ENCODE measurements at places on chromosomes 2 and 18.

DNA sequence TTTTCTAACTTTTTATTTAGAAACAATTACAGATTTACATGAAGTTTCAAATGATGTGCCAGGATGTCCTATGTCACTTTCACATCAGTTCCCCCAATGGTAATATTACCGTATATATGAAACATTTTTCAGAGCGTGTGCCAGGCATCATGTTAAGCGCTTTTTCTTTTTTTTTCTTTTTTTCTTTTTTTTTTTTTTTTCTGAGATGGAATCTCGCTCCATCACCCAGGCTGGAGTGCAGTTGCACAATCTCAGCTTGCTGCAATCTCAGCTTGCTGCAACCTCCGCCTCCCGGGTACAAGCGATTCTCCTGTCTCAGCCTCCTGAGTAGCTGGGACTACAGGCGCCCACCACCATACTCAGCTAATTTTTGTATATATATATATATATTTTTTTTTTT lies 5.6 kb upstream of the PPP4R1 start:
- DNase-seq = peak; percentile 31

- no peak for DNase-seq
Measured at GRCh38 chr2:133439565-133439920, 128.7 kb downstream of the NCKAP5 start.

- no peak for DNase-seq
Measured at GRCh38 chr18:34758378-34758948, 48.4 kb downstream of the DTNA start.

DNA sequence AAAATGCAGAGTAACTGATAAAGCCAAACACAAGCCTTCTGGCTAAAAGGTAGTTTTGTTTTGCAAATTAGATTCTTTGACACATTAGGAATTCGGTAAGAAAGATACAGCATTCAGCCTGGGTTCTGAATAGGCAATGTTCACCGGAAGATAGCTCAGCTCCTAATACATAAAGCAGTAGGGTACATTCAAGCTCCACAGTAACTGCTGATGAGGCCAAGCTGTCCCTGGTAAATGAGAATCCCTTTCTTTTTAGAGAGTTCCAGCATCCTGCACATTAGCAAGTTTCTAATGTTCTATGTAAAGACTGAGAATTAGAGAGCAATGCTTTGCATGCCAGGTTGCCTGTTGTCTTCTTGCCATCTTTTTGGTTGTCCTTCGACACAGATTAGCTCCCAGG lies 316.3 kb upstream of the SLC14A2 start:
- no peak for DNase-seq
